Fibroblast of the conjunctiva (primary cell): ENCODE measurements at places on chromosomes 2 and 18.

GRCh38 chr2:231336700-231337099 is 58.8 kb upstream of the B3GNT7 start:
- no peak for DNase-seq

GRCh38 chr2:23422089-23423061 is 37.4 kb downstream of the KLHL29 start:
- DNase-seq = no peak

DNA sequence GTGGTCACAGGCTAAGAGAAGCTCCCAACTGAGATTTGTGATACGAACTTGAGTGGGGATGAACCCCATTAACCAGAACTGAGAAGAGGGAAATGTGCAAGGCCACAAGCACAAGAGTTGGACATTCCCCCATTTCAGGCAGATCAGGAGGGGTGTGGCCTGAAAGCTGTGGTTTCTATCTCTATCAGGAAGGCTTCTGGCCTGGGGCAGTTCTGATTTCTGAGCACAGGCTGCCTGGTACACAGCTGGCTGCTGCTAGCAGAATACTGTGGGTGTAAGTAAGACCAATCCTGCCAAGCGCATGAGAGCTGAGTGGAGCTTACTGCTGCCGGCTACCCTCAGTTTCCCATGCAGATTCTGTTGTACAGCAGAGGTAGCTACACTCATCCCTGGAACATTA is 484.6 kb downstream of the SATB2 start:
- no peak for DNase-seq

GRCh38 chr18:66795051-66795450 is 191.2 kb upstream of the CDH19 start:
- DNase-seq = peak; percentile 1

GRCh38 chr2:227454323-227454860 is 17.6 kb upstream of the AGFG1 start:
- no peak for DNase-seq
